ENCODE measurements at places on chromosomes 5 and 9.

DNA sequence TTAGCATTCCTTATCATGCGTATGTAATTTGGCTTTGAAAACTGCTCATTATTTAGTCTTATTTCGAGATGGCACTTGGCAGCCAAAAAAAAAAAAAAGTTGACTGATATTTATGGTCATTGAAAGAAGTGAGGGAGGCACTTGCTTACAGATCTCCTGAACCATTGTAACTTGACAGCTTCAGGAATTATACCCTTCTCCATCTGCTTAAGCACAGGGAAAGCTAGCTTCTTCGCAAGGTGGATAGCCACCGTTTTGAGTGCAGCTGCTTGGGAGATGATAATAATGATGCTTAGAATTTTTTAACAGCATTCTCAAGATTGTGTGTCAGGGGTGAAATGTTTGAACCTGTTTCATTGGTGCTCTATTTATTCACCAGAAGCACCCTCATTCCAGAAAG lies 116.1 kb downstream of the GIN1 start:
- DNase-seq: no peak

GRCh38 chr5:111511174-111511830 lies 1.0 kb downstream of the STARD4 start:
- DNase-seq: peak; percentile 25

GRCh38 chr9:96818533-96818932 lies 35.8 kb downstream of the ZNF782 start:
- DNase-seq: no peak

DNA sequence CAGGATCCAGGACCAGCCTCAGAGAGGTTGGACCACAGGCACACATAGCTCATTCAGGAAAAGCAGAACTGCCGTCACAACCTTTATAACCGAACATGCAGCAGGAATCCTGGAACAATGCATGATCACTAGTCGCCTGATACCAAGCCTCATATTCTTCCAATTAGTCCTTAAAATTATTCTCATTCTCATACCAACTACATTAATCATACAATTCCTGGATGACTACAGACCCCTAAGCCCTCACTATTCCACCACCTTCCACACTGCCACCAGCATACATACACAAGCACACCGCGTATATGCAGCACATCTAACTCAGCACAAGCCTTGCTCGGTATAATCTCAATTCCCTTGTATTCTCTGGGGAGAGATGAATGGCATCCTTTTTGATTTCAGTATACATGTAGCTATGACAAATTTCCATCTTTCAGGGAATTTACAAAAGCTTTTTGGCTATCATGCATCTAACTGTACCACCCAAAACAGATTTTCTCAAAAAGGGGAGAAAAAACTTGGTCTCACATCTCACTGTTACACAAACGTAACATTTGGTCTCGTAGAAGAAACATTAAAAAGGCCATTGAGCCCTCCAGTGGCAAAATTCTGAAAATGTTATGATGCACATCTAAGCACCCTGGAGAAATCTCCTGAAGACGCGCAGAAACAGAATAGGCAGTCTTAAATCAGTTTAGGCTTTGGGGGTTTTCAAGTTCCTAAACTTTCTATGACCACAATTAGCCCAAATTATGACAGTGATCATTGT lies 46.2 kb downstream of the MCTP1 start:
- DNase-seq: peak; percentile 34

GRCh38 chr5:29972597-29972996 lies 1220.9 kb upstream of the CDH6 start:
- DNase-seq: no peak

- no peak for DNase-seq
These were observed 18.9 kb downstream of the ADAMTS2 start for GRCh38 chr5:179326122-179326927.

DNA sequence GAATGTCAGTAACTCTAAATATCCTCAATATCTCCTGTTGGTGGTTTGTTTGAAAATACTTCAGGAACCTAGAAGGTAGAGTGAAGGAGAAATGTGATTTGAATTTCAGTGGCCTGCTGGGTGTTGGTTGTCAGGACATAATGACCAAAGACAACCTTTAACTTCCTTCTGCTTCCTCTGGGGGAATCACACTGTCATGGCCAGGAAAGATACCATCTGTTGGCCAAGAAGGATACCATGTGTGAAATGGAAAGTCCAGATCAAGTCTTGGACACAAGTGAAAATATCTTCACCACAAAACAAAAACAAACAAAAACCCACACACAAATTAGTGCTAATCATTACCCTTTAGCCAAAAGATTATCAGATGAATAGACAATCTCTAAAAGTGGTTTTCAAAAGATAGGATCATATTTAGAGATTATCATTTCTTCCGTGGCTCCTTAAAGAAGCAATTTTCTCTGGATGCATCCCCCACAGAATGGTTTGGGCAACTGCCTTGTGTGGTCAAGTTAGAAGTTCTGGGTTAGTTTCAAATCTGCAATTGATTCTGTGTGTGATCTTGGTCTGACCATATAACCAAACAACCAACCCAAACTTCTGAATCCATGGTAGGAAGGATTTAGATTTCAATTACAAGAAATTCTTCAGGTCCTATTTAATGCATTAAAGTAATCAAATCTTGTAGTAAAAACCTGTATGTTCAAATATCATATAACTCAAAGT lies 1.6 kb downstream of the C1QTNF3 start:
- DNase-seq: no peak

DNA sequence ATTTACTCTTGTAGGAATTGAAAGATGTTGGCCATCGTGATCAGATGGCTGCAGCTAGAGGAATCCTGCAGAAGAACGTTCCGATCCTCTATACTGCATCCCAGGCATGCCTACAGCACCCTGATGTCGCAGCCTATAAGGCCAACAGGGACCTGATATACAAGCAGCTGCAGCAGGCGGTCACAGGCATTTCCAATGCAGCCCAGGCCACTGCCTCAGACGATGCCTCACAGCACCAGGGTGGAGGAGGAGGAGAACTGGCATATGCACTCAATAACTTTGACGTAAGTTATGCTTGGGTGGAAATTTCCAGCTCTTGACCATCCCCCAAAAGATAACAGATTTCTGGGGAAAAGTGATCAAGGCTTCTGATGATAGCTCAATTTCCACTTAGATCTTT lies 50.6 kb downstream of the LRRTM2 start:
- no peak for DNase-seq

GRCh38 chr9:94611638-94612068 lies 18.0 kb upstream of the FBP2 start:
- DNase-seq: no peak

- peak; percentile 83 for DNase-seq
These were observed 671 bp downstream of the LRRC26 start for GRCh38 chr9:137168904-137169856.

DNA sequence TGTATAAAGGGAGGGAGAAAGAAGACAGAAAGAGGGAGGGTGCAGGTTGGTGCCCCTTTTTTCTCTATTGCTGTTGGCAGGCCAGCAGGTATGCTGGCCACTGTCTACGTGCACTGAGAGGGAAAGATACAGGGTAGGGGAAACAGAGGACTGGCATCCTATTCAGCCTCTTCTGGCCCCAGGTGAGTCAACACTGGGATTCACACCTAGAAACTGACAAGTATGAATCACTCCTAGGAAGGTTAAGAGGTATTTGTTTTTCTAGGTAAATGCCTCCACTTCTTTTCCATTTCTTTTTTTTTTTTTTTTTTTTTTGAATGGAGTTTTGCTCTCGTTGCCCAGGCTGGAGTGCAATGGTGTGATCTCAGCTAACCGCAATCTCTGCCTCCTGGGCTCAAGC lies 2.8 kb upstream of the UBAP1 start:
- no peak for DNase-seq

GRCh38 chr5:115455301-115455707 lies 89.3 kb downstream of the FEM1C start:
- DNase-seq: peak; percentile 58

GRCh38 chr5:55570026-55570425 lies 35.3 kb upstream of the PLPP1 start:
- no peak for DNase-seq

GRCh38 chr9:131277287-131277909 lies 1.1 kb upstream of the FAM78A start:
- DNase-seq: no peak

- DNase-seq: no peak
These were observed 54.4 kb upstream of the TRAF1 start for GRCh38 chr9:120980951-120981350.

DNA sequence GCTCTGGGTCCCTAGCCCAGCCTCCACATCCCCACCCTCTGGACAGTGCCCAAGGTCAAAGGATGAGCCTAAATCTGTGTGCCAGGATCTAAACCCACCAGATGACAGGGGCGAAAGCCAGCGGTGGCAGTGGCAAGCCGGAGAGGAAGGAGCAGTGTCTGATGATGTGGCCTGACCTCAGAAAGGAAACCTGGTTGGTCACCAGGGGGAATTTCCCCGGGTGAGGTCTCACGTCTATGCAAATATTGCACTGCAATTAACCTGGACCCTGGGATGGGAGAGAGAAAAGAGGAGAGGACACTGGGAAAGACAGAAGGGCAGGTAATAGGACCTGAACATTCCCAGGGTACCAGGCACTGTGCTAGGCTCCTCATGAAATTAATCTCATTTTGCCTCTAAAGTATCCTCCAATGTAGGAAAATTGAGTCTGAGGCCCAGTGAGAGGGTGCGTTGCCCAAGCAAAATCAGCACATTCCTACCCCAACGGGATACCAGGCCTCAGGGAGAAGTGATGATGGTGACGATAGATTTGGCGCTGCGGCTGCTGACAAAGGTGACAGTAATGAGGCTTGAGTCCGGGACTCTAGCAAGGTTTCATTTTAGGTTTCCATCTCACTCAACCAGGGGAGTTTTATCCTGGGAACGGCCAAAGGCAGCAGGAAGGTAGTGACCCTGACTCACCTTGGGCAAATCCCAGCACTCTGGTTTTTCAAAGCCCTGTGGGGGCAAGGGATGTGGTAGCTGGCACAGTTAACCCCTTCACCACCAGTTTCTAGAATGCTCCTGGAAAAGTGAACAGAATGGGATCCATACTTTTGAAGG lies 13.4 kb upstream of the TNIP1 start:
- DNase-seq: peak; percentile 84

DNA sequence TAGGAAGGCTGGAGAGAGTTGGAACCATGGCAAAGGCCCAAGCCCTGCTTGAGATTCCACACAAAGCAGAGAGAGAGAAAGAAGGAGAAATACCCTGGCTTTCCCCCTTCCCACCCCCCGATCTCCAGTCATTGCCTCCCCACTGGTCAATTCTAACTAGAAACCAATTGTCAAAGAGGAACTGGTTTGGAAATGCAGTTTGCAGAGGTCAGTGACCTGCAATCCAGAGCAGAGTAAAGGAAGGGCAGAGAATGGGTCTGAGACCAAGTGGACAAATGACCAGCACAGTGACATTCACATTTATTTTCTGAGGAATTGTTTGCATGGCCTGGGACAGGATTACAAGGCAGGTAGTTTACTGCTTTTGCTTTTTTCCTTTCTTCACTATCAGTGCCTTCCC lies 37.5 kb upstream of the ZFYVE16 start:
- no peak for DNase-seq

DNA sequence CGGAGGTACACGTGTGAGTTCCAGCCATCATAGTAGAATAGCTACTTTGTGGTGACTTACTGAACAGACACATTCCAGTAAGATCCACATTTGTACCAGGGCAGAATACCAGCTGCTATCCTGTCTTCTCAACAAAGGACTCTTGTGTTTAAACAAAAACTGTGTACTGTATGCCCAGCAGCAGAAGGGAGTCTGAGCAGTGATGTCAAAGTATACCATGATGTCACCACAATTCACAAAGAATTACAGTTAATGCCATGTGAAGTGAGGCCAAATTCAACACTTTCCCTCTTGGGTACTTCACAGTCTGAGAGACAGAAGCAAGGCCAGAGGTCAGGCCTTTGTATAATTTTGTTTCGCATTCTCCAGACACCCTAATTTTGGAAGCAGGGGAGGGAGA lies 137.0 kb downstream of the ADAMTSL1 start:
- no peak for DNase-seq

- no peak for DNase-seq
These were observed 31.2 kb downstream of the PIK3R1 start for GRCh38 chr5:68246802-68247201.

- no peak for DNase-seq
These were observed 6.6 kb downstream of the C1QTNF2 start for GRCh38 chr5:160363660-160364395.

DNA sequence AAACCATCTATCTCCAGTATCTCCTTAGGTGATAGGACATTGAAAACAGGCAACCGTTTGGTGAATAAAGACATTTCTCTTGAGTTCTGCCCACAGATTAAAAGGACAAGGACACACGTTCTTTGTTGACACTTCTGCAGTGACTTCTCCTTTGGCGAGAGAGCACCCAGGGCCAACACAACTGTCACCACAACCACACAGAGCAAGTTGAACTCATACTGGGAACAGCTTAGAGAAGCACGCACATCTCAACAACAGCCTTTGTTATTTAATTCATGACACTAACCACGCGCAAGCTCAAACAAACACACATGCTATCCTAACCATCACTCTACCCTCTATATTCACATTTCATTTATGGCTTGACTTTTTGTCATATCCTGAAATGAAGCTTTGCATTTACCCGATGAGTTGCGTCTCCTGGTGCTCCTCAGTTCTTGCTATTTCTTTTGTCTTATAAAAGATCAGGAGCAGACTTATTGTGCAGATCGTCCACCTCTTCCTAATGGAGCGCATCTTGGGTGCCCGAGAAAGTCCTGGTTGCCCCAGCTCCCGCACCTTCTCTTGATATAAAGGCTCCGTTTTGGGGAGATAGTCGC lies 543 bp downstream of the ST8SIA4 start:
- DNase-seq: no peak

- DNase-seq: no peak
These were observed 15.5 kb upstream of the BNC2 start for GRCh38 chr9:16885931-16886330.

- DNase-seq: peak; percentile 43
These were observed 898 bp downstream of the CAMSAP1 start for GRCh38 chr9:135906291-135907005.

GRCh38 chr5:127029581-127030258 lies 638 bp downstream of the MARCHF3 start:
- DNase-seq: peak; percentile 78

DNA sequence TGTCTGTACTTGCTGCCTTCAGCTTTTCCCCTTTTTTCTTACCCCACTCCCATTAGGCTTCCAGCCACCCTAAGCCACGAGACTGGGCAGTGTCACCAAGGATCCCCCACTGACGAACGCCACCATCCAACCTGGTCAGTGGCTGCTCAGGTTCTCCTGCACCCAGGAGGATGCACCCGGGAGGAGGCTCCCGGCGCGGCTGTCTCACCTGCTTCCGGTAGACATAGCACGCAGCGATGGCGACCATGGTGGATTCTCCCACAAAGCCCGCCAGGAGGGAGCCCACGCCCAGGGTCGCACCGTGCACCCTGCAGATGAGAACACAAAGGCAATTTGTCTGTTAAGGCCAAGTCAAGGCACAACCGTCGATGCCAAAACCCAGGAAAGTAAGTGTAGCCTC lies 48.1 kb downstream of the OTULIN start:
- no peak for DNase-seq
